ENCODE measurements at places on chromosomes 3 and 15.
A peak's percentile ranks its signal among the peaks of the same experiment; 100 is the strongest.

GRCh38 chr3:23806534-23807423, 1.0 kb downstream of the UBE2E1 start:
- DNase-seq: peak; percentile 55

- DNase-seq: no peak
Observed at GRCh38 chr3:36730966-36731365, 33.4 kb downstream of the DCLK3 start.

GRCh38 chr15:40932649-40933516, 3.7 kb downstream of the DLL4 start:
- no peak for DNase-seq

DNA sequence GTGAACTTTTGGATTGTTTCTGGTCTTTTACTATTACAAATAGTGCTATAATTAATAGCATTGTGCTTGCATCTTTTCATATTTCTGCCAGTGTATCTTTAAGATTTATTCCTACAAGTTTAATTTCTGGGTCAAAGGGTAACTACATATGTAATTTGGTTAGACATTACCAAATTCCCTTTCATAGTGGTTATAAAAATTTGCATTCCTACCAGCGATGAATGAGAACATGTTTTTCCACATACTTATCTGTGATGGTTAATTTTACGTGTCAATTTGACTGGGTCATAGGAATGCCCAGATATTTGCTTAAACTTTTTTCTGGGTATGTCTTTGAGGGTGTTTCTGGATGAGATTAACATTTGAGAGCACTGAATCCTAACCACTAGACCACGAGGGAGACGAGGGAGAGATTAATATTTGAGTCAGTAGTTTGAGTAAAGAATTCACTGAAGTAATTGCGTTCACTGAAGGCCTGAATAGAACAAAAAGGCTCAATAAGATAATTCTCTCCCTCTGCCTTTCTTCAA, 132.3 kb upstream of the NEO1 start:
- no peak for DNase-seq

All from WTC11 (cell line).